Islet precursor cell (in vitro differentiated cells): ENCODE measurements at places on chromosomes 4 and X.

DNA sequence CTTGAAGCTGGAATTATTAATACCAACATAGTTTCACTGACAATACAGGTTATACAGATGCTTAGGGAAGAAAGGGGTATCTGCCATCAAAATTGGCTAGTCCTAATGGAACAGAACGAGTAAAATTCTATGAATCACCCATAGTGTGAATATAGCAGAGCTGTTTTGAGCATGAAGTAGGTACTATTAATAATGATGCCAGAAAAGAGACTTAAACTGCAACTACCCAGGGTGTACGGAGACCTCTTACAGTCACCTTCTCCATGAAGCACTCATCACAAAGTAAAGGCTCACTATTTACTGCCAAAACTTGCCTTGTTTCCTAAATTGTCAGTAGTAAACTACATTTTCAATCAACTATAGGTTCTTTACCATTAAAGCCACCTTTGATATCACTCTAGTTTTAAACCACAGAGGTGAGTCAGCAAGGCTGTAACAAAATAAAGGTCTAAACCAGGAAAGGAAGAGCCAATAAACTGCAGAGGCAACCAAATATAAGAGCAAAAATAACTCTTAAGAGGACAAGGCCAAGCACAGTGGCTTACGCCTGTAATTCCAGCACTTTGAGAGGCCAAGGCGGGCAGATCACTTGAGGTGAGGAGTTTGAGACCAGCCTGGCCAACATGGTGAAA is 114.4 kb downstream of the FRYL start:
- DNase-seq: no peak

DNA sequence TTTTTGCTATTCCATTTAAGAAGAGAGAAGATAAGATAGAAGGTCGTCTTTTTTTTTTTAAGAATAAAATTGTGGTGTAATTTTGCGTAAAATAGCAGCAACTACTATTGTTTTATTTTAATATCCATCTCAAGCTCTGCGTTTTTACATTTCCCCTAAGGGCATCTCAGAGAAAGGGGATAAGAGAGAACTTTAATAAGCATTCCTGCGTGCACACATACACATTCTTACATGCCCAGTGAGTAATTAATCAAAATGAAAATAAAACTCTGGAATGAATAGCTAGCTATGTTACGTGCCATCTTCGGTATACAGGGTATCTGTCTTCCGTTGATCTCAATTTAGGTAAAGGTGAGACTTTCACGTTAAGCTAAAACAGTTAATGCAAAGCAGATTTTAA is 200.3 kb upstream of the TENM3 start:
- DNase-seq: no peak

DNA sequence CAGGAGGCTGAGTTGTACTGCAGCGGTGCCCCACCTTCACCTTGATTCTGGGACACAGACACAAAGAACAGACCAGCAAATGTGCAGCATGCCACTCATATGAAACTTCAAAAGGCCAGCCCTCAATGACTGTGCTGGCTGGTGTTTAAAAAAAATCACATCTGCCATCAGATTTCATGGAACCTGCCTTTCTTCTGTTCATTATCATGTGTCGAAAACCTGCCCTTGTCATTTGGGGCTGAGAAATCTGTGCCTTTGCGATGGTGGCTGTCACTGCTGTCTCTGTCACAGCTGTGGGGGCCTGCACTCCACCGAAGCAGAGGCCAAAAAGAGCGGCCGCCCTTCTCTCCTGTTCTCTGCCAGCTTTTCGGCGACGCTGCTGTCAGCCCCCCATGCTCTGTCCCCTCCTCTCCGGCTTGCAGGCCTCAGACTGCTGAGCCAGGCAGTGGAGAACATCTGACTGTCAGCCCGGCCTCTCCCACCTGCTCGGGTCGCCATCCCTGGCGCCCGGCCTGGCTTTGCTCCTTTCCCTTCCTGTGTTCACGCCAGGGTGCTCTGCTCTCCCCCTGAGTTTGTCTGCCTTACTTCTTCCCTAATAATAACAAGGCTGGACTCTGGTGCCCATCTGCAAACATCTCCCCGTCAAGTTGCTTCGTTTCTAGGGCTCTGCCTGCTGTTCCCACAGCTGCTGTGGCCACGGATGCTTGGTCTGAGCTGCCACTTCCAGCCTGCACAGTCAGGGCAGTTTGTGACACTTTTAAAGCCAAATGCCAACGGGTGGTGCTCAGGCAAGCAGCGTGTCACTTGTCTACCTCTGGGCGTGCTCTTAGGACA is 355.2 kb downstream of the UNC5C start:
- DNase-seq: no peak

GRCh38 chrX:5307416-5307815 is 921.3 kb downstream of the NLGN4X start:
- no peak for DNase-seq

- peak; percentile 41 for DNase-seq
Observed at GRCh38 chrX:120087289-120088017, 10.0 kb upstream of the RHOXF2B start.

DNA sequence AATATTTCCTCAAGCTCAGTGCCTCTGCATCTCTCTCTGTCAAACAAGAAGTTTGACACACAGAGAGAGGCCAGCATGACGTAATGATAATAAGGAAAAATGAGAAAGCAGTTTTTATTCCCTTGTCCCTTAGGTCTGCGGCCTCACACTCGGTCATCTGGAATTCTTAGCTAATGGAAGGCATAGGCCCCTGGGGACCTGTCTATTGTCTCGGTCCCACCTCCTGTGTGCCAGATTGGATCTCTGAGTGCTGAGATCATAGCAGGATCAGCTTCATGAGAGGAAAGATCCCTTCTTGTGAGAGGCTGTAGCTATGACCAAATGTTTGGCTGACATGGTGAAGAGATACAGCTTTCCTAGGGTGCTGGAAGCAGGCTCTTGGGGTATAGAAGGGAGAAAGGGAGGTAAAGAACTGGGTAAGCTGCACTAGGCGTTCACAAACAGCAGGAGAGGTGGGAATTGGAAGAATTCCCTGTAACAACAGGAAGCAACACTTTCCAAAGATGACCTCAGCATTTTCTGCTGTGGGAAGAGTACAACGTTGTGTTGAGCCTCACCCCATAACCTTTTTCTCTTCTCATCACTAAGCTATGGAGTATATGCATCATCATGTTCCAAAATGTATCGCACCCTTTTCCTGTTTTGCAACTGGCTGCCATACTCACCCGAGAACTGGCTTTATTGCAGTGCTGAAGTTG is 20.2 kb downstream of the TMEM31 start:
- peak; percentile 86 for DNase-seq

DNA sequence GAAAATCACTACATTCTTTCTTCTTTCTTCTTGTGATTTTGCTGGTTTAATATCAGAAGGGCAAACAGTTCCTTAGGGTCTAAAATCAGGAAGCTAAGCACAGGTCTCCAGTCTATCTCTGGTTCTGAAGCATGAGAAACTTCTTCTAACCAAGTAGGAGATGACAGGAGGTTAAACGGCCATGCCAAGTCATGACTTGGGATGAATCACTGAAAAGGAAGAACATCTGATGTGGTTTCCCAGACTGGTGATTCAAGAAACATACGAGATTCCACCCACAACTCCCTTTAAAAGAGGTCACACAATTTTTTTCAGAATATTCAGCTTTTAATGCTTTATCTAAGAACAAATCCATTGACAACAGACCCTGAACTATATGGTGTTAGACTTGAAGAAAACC is 684.0 kb upstream of the PRKX start:
- no peak for DNase-seq
